ENCODE measurements at places on chromosomes 5 and 9. TPM values are rescaled to one million over a fixed set of nuclear protein-coding genes. Genes with fewer than 3 reads are reported as not detected.
A peak's percentile ranks its signal among the peaks of the same experiment; 100 is the strongest.

DNA sequence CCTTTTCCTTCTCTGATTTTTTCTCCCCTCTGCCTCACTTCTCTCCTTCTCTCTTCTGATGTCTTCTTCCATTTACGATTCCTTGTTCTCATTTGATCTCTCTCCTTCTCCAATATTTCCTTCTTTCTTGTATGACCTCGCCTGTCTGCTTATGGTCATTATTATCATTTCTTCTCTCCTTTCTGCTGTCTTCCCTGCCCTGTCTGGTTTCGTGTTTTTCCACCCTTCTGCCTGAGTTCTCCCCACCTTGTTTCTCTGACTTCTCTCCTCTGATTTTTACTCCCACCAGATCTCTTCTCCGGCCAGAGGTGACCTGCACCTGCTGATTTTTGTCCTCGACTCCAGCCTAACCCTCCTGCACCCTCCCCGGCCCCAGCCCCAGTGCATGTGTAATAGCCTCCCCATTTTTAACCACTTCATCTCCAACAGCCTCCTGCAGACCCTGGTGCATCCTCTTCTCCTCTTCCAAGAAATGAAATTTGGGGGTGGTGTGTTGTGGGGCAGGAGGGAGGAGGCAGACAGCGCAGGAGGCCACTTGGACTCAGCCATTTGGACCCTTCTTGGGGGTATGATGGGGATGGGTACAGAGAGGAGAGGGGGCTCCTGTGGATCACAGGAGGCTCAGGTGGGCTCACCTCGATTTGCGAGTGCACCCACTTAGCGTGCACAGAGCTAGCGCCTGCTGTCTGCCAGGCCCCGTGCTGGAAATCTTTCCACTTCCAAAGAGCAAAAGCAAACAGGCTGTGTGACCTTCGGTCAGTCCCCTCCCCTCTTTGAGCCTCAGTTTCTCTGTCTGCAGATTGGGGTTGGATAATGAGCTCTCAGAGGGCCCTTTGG is 32.5 kb downstream of the GSN start:
- no peak for DNase-seq

DNA sequence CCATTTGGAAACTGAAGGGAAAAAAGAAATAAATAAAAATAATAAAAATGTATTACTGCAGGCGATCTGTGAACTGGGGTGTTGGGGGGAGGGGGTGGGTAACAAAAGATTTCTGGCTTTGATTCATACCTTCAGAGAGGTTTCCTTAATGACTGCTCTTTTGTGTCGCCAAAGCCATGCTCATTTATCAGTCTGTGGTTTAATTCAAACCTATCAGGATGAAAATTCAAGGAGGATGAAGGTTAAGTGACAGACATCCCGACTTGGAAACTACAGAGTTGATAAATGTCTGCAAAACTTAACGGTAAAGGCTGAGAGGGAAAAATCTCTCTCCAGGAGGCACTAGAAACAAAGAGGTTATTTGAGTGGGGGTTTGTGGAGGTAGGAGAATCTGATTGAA is 278.2 kb downstream of the PSAT1 start:
- no peak for DNase-seq

- DNase-seq, result peak; percentile 31
Measured at GRCh38 chr9:87725900-87726709, at the start of gene CTSL. Gene CTSL (plus strand): TSS chr9:87726119. CDS start chr9:87727604, 1,485 bp downstream.

- no peak for DNase-seq
Measured at GRCh38 chr9:81530310-81530810, 159.0 kb downstream of the TLE1 start.

GRCh38 chr5:54548565-54548964 is 31.0 kb downstream of the SNX18 start:
- DNase-seq, result no peak

DNA sequence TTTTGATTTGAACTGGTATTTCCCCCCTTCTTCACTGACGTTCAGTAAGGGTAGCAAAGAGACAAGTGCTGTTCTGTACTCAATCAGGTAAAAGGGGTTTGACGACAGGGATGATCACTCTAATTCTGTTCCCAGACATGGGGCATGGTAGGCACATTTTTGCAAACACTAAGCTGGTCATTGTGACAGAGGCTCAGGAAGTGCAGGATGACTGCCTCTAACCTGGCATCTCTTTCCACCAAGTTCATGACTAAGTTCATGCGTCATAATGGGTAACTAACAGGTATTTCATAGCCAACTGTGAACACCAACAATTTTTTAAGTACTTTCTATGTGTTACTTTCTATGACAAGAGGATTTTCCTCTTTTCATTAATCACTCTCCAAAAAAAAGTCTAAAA is 166.5 kb downstream of the MAPKAP1 start:
- peak; percentile 79 for DNase-seq

DNA sequence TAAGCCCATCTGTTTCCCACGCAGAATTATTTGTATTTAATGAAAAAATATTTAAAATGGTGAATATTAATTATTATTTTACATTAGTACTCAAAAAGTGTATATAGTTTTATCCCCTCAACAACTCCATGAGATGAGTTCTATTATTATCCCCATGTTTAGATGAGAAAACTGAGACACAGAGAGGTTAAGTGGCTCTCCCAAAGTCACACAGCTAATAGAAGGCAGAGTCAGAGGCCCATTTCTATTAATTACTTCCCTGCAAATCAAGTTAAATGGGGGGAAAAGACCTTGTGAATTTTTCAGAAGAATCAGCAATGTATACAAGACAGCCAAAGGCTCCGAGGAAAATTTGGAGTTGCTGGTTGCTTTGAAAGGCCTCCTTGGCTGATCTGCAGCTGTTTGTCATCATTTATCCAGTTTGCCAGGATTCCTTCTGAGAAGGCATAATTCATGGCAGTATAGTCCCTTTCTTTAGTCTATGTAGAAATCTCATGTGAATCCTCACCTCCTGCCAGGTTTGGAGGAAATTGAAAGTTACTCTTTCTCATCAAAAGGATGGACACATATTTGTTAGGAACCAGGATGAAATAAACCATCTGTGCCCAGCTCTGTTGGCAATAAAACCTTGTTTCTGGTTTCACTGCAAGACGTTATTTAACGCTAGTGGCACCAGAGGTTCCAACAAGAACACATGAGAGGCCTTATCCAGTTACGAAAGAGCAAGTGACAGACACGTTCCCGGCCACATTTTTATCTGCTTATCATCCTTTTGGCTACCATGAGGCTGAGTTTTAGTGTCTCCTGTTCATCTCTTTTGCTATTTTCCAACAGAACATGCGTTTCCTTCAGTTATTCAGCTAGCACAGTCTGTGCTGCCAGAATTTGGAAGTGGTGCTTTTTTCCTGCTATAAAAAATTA is 621 bp downstream of the FYB1 start:
- no peak for DNase-seq

- peak; percentile 11 for DNase-seq
Measured at GRCh38 chr5:93894601-93895354, 153.4 kb upstream of the POU5F2 start.

DNA sequence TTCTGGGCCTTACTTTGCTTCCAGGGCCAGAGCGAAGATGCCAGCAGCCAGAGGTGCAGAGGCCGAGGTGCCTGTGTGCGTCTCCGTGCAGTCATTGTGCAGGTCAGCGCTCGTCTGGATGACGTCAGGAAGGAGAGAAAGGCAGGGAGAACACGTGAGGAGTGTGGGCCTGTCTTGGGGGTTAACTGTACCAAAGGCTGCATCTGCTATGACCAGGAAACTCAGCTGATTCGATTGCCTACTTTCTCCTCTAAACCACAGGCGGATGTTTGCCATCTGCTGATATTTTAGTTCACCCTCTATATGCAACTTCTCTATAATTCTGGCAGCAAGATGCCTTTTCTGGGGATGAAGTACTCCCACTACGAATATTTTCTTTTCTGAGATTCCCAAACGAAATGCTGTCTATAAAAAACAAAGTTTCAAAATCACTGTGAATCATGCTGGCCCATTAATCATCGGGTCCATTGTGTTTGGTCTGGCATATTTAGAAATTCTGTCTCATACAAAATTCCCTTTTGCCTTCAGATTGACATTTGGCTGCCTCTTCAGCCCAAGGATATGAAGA is 24.8 kb downstream of the PCSK1 start:
- peak; percentile 82 for DNase-seq

DNA sequence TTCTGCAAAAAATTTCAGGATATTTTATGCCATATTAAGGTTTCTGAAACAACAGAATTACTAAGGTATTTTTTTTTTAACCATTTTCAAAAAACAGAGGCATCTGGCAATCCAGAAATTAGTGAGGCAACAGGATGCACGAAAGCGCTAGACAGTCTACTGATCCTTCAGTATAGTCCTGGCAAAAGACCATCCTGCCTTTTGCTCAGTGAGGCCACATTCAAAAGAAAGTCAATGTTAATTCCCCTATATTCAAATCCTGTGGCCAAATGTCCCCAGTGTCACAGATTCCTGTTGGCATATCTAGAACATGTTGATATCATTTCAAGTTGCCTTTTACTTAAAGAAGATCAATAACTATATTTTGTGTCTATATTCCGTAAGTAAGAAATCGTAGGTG is 13.1 kb upstream of the NFIB start:
- DNase-seq, result no peak

DNA sequence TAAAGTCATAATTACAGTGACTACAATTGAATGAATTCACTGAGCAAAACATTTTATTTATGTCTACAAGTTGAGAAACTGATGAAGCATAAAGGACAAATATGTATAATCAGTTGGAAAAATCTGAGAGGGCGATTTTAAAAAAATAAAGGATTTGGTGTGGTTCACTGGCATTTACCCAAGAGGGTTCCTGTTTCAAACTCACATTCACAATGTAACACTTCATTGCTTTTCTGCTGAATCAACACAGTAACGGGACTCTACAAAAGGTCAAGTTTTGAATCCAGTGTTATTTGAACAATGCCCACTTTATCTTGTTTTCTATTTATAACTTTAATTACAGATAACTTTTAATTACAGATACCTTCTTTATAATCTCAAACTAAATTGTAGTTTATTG is 138.6 kb downstream of the NUDT12 start:
- DNase-seq, result no peak

- DNase-seq, result peak; percentile 38
Measured at GRCh38 chr5:57176350-57176857, 2.5 kb downstream of the GPBP1 start.

- DNase-seq, result no peak
Measured at GRCh38 chr5:78805474-78806124, 157.0 kb upstream of the LHFPL2 start.

- no peak for DNase-seq
Measured at GRCh38 chr9:12716823-12717600, 23.8 kb downstream of the TYRP1 start.

DNA sequence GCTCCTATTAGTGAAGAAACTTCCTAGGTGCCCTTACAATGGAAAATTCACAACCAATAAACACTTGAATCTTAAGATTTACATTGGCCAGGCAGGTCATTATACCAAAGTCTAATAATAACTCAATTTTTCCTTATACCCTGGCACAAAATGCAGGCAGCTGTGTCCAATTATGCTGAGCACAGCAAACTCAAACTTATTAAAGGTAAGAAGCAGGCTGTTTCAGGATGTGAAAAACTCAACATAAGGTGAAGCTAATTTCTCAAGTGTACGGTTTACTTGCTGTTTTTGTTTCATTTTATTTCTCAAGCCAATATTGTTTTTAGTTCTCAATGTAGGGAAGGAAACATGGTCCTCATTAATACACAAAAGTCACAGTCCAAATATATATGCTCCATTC is 405.1 kb downstream of the KCTD16 start:
- no peak for DNase-seq

DNA sequence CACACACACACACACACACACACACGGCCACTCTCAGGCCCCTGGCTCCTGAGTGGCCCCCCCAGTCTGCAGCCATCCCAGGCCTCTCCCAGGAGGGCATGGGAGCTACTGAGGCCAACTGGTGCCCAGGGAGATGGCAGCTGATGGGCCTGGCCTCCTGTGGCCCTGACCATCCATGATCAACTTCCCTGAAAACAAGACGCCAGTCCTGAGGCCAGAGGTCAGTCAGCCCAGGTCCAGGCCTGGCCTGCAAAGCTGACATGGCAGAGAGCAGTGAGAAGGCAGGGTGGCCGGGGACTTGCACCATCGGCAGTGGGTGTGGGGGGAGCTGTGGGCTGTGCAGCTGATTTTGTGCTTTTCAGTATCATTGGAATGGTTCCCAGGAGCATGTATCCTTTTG is 47.0 kb downstream of the SARDH start:
- DNase-seq, result no peak

GRCh38 chr5:62083247-62083646 is 222.8 kb upstream of the KIF2A start:
- no peak for DNase-seq

DNA sequence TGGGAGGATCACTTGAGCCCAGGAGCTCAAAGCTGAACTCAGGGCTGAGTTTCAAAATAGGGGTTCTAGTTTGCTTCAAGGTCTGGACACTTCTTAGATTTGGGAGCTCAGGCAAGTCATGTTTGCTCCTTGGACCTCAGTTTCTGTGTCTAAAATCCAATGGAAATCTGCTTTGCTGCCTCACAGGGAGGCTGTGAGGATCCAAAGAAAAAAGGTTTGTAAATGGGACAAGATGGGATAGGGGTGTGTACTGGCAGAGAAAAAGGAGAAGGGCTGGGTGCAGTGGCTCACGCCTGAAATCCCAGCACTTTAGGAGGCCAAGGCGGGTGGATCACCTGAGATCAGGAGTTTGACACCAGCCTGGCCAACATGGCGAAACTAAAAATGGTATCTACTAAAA is 39.6 kb upstream of the SH3PXD2B start:
- no peak for DNase-seq

GRCh38 chr5:65548281-65548680 is 14.7 kb downstream of the CENPK start:
- DNase-seq, result no peak

GRCh38 chr5:180494510-180495181 is 467 bp downstream of the CNOT6 start:
- no peak for DNase-seq

DNA sequence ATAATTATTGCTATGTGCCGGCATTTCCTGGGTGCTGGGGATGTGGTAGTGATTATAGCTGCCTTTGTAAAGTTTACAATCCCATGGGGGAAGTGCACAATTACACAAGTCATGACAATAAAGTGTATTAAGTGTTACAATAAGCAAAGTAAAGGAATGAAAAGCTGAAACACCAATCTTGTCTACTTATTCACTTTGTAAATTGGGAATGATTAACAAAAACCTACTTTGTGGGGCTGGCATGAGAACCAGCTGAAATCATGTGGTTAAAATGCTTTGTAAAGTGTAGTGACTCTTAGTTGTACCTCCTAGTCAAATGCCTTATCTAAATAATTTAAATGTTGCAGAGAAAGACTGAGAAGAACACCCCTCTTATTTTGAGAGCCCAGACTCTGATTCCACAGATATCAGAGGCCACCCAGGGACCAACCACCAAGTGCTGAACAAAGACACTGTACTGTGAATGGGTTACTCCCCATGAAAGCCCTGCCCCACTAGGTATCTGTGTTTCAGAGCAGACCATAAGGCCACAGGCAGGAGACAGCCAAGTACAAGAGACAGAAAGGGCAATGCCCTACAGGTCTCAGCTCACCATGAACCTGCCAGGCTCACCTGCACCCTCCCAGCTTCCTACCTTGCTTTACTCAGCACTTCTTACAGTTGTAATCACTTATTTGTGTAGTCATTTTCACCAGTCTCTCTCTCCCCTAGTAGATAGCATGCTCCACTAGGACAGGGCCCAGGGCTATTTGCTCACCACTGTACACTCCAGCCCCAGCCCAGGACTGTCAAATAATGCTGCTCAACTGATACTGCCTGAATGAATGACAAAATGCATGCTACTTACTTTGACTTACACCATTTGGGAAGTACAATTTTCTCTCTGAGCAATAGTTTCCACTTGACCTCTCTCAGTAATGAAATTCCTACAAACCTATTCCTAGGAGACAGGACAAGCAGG is 101.6 kb upstream of the APC start:
- DNase-seq, result no peak

KLHL3 gene
- 2.0 TPM for total RNA-seq

SOX30 gene
- total RNA-seq, result not detected

WNT8A gene
- not detected for total RNA-seq

ARSB gene
- total RNA-seq, result 8.3 TPM

GABRA6 gene
- total RNA-seq, result not detected

CCNO gene
- total RNA-seq, result 1.9 TPM
